Activated naive CD8-positive, alpha-beta T cell treated with anti-CD3 and anti-CD28 coated beads, Interleukin-2, amount 50 U/mL, for 24 hours (primary cell): ENCODE measurements at places on chromosomes 7 and 10.
A peak's percentile ranks its signal among the peaks of the same experiment; 100 is the strongest.

GRCh38 chr10:123357421-123357930 is 203.3 kb downstream of the BUB3 start:
- H3K4me3 ChIP-seq, result no peak overlapping the region
- DNase-seq, result no peak
- H3K27me3 ChIP-seq, result peaks cover 3% of the 10 kb centered on the region
- H3K36me3 ChIP-seq, result no peaks in the 10 kb centered on the region

DNA sequence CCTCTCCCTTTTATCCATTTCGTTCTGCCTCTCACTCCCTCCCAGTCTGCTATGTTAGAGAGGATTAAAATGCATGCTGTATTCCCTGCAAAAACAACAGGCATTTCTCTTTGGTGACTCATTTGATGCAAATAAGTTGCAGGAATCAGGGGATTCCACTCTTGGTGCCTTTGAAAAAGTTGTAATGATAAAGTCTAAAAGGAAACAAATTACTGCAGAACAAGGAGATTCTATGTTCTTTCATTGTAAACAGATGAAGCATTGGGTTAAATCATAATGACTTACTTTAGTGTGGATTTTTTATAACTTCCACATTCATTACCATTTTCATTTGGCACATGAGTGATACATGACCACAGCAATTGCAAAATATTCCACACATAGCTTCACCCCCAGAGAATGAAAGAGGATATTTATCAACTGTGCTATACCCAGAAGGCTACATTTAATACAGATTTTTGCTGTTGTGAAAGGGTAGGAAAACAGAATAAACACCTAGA is 33.4 kb upstream of the ABLIM1 start:
- no peaks in the 10 kb centered on the region for H3K36me3 ChIP-seq
- no peaks in the 10 kb centered on the region for H3K27me3 ChIP-seq
- DNase-seq, result no peak
- no peak overlapping the region for H3K4me3 ChIP-seq
- no peak overlapping the region for H3K27ac ChIP-seq
- peaks cover 5% of the 10 kb centered on the region for H3K4me1 ChIP-seq

GRCh38 chr10:124129471-124129870 is 36.1 kb upstream of the CHST15 start:
- H3K27me3 ChIP-seq, result peaks cover 4% of the 10 kb centered on the region
- H3K4me3 ChIP-seq, result no peak overlapping the region
- no peak for DNase-seq

- H3K4me3 ChIP-seq, result no peak overlapping the region
- no peak overlapping the region for H3K27ac ChIP-seq
- H3K36me3 ChIP-seq, result peaks cover 23% of the 10 kb centered on the region
- no peak for DNase-seq
- peaks cover 30% of the 10 kb centered on the region for H3K4me1 ChIP-seq
- no peaks in the 10 kb centered on the region for H3K27me3 ChIP-seq
Observed at GRCh38 chr10:101934686-101935305, 91.2 kb upstream of the KCNIP2 start.

DNA sequence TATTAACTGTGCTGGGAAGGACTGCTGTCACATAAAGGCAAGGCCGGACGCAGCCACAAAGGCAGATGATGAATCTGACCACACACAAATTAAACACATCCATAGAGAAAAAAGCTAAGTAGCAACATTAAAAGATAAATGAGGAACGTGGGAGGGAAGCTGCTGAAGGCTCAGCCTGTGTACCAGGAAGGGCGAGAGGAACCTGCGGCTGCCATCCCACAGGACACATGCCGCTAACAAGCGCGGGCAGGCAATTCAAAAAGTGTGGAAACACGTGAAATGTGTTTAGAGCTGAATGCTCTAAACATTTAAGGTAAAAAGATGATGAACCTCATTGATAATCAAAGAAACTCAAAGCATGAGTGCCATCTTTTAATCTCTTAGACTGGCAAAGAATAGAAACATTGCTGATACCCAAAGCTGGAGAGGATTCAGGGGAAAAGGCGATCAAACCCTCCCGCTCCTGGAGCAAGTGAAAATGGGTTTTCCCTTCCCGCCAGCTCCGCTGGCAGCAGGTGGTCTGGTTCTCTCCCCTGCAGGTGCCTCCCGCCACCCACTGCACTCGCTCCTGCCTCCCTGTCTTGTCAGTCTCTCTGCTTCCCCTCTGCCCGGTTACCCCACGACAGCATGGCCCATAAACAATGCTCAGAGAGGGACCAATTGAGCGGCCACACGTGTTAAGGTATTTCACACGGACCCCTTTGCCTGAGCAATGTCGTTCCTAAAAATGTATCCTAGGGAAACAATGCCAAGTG is 4.2 kb downstream of the STK32C start:
- no peak overlapping the region for H3K27ac ChIP-seq
- H3K4me3 ChIP-seq, result no peak overlapping the region
- no peaks in the 10 kb centered on the region for H3K36me3 ChIP-seq
- DNase-seq, result no peak

- H3K4me3 ChIP-seq, result no peak overlapping the region
- no peak for DNase-seq
- no peaks in the 10 kb centered on the region for H3K27me3 ChIP-seq
- no peak overlapping the region for H3K27ac ChIP-seq
Observed at GRCh38 chr7:69757981-69758430, 159.7 kb downstream of the AUTS2 start.

DNA sequence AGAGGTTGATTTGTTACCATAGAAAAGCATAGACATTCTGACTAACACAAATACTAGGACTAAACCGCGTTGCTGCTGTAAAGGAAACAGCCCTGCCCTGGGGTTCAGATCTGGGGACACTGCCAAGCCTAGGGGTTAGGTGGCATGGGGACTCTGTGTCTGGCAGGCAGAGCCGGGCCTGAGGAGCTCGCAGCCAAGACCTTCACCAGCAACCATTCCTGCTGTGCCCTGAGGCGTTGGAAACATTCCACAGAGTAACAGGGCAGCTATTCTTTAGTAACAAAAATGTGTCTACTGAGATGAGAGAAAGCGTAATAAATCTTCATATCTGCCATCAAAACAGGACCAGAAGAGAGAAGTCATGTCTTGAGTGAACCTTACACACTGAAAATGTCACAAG is 280.5 kb downstream of the POM121L12 start:
- H3K27ac ChIP-seq, result no peak overlapping the region
- no peak overlapping the region for H3K4me3 ChIP-seq
- no peaks in the 10 kb centered on the region for H3K27me3 ChIP-seq
- H3K4me1 ChIP-seq, result no peaks in the 10 kb centered on the region
- DNase-seq, result no peak
- no peaks in the 10 kb centered on the region for H3K36me3 ChIP-seq

DNA sequence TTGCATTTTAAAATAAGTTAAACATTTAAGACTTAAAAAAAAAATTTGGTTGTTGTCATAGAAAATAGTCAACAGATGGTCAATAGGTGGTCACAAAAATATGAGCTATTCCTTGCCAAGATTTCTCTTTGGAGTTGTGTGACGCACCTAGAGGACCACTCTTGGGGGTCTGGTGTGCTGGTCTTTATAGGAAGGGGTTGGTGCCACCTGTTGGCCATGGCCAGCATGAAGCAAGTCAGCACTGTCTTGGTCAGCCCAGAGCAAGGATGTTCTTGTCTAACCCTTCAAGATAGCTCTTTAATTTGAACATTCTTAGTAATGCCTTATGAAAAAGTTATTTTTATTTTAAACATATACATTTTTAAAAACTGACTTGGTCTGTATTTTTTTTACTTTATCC is 267.9 kb upstream of the CNTNAP2 start:
- no peaks in the 10 kb centered on the region for H3K4me1 ChIP-seq
- no peak for DNase-seq
- no peaks in the 10 kb centered on the region for H3K36me3 ChIP-seq
- H3K27ac ChIP-seq, result no peak overlapping the region
- no peaks in the 10 kb centered on the region for H3K27me3 ChIP-seq

DNA sequence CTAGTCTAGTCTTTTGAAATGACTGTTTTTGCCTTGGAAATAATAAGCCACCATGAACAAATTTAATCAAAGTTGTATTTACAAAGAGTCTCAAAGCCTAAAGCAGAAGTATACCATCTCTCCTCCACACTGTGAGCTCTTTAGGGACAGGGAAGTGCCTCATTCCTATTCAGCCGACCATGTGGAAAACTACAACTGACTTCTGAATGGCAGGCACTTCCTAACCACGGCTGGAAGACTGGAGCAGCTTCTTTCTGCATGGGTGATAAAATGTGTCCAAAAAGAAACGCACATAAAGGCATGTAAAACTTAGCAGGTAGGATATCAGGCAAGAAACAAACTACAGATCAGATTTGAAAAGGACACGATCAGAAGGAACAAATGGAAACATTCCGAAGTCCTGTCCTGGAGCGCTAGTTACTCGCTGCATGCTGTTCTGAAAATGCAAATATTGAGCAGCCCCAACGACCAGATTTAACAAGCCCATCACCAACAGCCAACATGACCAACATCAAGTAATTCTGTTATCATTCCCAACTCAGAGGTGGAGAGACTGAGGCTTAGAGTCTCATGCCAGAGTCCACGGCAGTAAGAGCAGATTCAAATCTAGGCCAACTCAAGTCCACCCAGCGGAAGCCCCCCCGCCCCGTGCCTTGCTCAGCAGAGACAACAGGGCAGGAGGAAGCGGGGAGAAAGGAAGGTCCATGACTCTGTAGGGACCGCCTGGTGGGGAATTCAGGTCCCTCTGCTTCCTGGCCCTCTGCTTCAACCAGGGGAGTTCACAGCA is 26.5 kb downstream of the CTBP2 start:
- no peak overlapping the region for H3K27ac ChIP-seq
- peaks cover under 1% of the 10 kb centered on the region for H3K4me1 ChIP-seq
- no peak for DNase-seq
- H3K27me3 ChIP-seq, result peaks cover 7% of the 10 kb centered on the region

DNA sequence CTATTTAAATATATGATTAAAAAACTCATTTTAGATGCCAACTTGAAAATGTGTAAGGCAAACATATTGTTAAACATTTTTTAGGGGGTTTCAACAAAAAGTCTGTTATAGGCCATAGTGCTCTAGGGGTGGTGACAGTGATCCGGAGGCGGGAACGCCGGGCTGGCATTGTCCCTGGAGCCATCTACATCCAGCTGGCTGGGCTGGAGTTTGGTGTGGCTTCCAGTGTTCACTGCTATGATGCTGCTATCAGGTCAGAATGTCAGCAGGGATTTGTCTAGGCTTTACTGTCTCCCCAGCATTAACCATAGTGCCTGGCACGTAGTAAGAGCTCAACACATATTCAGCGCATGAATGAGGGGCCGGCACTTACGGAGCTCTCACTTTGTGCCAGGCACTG is 1.9 kb upstream of the SLC18A2 start:
- H3K27me3 ChIP-seq, result peaks cover 26% of the 10 kb centered on the region
- H3K27ac ChIP-seq, result no peak overlapping the region
- peaks cover 3% of the 10 kb centered on the region for H3K4me1 ChIP-seq
- H3K4me3 ChIP-seq, result no peak overlapping the region
- no peak for DNase-seq

- peaks cover 12% of the 10 kb centered on the region for H3K27me3 ChIP-seq
- DNase-seq, result no peak
- no peak overlapping the region for H3K27ac ChIP-seq
- H3K4me3 ChIP-seq, result no peak overlapping the region
Observed at GRCh38 chr10:28704464-28705161, 27.3 kb downstream of the BAMBI start.

- H3K27me3 ChIP-seq, result peaks cover 12% of the 10 kb centered on the region
- no peak for DNase-seq
- H3K36me3 ChIP-seq, result no peaks in the 10 kb centered on the region
- no peak overlapping the region for H3K4me3 ChIP-seq
- H3K27ac ChIP-seq, result no peak overlapping the region
- H3K4me1 ChIP-seq, result no peaks in the 10 kb centered on the region
Observed at GRCh38 chr10:93138113-93138870, 64.6 kb downstream of the CYP26A1 start.

GRCh38 chr7:22849172-22849571 is 26.5 kb upstream of the TOMM7 start:
- H3K36me3 ChIP-seq, result no peaks in the 10 kb centered on the region
- peaks cover 3% of the 10 kb centered on the region for H3K27me3 ChIP-seq
- H3K4me3 ChIP-seq, result no peak overlapping the region

DNA sequence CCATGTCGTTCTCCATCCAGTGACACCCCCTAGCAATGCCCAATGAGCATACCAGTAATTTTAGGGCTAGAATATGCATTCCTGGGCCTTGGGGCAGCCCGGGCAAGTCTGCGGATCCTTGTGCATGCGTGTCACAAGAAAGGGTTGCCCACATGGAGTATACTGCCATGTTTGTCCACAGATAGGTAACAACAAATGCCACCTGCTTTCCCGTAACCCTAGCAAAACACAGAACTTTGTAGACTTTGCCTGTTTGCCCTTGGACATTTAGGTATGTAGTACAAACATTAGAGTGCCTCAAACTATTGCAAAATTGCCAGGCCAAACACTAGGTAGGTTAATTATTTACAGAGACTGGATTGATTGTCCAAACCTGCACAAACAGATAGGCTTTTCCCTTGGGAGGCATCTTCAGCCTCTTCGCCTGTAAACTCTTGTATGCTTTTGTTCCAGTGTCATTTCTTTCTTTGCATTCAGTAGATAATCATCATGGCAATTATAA is 117.0 kb downstream of the ADCY1 start:
- no peaks in the 10 kb centered on the region for H3K27me3 ChIP-seq
- no peaks in the 10 kb centered on the region for H3K4me1 ChIP-seq
- no peak overlapping the region for H3K4me3 ChIP-seq
- H3K27ac ChIP-seq, result no peak overlapping the region
- no peak for DNase-seq

- peaks cover 64% of the 10 kb centered on the region for H3K36me3 ChIP-seq
- H3K4me3 ChIP-seq, result no peak overlapping the region
- no peak for DNase-seq
- no peaks in the 10 kb centered on the region for H3K27me3 ChIP-seq
- peak overlapping the region; percentile 37 for H3K27ac ChIP-seq
Observed at GRCh38 chr7:141612861-141613260, 61.7 kb downstream of the AGK start.

- no peaks in the 10 kb centered on the region for H3K4me1 ChIP-seq
- H3K36me3 ChIP-seq, result no peaks in the 10 kb centered on the region
- H3K4me3 ChIP-seq, result no peak overlapping the region
- DNase-seq, result no peak
Observed at GRCh38 chr10:116170815-116171250, 102.2 kb downstream of the GFRA1 start.

DNA sequence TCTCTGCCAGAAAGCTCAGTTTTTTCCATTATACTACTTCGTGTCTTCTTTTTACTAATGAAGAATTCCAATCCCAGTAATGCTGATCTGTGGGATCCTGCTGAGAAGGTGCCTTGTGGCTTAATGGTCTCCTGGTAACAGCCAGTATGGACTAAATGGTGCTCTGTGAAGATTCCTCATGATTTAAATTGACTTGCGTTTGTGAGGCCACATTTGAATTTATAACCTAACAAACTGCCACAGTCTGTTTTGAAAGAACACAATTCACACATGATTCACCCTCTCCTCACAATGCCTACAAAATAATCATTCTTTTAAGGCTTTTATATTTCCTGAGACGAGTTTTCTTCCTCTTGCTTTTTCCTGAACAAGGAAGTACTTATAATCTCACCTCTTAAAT is 140.0 kb downstream of the MBL2 start:
- H3K27me3 ChIP-seq, result no peaks in the 10 kb centered on the region
- no peaks in the 10 kb centered on the region for H3K4me1 ChIP-seq
- no peak for DNase-seq

GRCh38 chr7:151744656-151745638 is 132.0 kb downstream of the PRKAG2 start:
- H3K36me3 ChIP-seq, result no peaks in the 10 kb centered on the region
- H3K27me3 ChIP-seq, result no peaks in the 10 kb centered on the region
- H3K27ac ChIP-seq, result peak overlapping the region; percentile 76
- H3K4me1 ChIP-seq, result peaks cover 38% of the 10 kb centered on the region
- peak; percentile 72 for DNase-seq
- H3K4me3 ChIP-seq, result peak overlapping the region; percentile 42
